ENCODE measurements at places on chromosomes 6 and 20.

DNA sequence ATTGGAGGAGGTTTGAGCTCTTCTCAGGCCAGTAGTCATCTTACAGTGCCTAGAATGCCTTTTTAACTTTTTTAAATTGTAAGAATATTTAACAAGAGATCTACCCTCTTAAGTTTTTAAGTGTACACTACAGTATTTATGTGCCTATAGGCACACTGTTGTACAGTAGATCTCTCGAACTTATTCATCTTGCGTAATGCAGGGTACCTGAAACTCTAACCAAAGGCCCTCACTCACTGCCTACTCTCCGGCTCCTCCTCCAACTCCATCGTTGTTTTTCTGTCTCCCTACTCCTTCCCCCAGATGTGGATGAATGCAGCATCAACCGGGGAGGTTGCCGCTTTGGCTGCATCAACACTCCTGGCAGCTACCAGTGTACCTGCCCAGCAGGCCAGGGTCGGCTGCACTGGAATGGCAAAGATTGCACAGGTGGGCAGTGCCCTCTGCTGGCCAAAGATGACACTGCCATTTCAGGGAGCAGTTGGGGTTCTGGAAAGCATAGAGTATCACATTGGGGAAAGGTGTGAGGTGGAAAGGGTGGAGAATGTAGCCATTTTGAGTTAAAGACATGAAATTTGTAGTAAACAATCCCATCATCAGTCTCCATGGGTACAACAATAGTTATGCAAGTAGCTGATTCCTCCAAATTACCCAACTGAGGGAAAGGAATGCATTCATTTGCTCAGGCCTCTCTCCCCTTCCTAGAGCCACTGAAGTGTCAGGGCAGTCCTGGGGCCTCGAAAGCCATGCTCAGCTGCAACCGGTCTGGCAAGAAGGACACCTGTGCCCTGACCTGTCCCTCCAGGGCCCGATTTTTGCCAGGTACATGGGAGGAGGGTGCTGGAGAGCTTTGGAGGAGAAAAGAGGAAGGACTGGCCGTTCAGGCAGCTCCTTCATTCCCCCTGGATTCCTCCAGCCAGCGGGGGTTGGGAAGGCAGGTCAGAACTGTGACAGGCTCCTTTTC lies 18.4 kb upstream of the ZNF76 start:
- peak; percentile 9 for DNase-seq

GRCh38 chr20:56986931-56987720 lies 279.3 kb downstream of the BMP7 start:
- DNase-seq = no peak

DNA sequence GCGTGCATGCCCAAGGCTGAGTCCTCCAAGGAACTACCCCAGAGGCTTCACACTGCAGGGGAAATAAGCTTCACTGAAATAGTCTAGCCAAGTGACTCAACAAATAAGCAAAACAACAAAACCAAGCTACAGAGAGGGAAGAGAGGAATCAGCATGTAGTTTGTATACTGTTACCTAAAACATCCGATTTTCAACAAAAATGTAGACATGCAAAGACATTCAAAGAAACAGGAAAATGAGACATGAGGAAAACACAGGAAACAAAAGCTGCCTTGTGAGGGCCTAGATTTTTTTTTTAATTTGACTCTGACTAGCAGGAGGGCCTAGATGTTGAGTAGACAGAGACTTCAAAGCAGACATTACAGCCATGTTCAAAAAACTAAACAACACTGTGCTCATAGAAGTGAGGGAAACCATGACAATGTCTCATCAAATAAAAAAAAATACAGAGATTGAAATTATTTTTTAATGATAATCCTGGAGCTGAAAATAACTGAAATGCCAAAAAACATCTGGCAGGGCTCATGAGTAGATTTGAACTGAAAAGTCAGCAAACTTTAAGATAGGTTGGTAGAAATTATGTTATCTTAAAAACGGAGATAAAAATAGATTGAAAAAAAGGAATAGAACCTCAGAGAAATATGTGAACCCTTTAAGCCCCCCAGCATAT lies 16.4 kb upstream of the KIF25 start:
- no peak for DNase-seq

DNA sequence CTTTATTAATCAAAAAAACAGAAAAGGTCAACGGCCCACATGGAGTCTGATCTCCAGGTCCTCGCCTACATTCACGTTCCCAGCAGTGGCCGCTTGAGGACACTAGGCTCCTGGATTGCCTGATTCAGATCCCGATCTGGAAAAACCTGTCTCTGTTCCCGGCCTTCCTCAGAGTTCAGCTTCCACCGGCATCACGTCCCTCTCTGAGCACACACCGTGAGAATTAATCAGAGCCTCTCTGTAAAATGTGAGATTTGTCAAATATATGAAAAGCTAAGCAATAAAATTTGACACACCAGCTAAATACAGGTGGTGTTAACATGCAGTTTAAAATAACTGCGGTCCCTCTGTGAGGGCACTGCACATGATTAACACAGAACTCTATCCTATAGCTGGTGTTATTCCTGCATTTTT lies 122.8 kb upstream of the COL21A1 start:
- peak; percentile 75 for DNase-seq

- no peak for DNase-seq
Measured at GRCh38 chr6:75693534-75693933, 55.5 kb upstream of the MYO6 start.

DNA sequence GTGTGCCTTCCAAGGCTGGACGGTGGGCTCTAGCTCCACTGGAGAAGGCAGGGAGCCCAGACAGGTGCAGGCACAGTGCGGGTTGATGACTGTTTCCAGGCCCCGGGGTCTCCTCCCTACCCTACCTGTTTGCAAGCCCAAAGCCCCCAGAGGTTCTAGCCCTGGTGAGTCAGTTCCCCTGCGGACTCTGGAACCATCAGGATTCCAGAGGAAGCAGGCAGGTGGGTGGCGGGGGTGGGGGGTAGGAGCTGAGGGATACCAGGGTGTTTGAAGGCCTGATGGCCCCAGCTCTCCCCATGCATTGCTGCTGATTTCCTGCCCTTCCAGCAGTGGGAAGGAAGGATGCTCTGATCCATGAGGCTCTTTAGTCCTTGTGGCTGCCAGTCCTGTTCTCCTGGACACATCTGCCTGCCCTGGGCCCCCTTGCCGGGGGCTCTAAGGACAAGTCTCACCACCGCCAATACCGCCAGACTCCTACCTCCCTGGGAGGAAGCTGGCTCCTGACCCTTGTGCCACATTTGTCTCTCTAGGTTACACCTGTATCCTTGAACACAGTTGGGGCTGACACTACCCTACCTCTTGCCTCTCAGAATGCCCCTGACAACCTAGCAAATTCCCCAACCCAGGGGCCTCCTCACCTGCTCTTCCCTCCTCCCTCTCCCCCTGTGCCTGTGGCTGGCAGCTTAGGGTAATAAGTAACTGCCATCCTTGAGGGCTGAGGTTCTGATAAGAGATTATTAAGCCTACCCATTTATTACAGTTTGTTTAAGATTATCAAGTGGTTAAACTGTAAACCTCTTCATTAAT lies 21.7 kb downstream of the KCNK5 start:
- DNase-seq = no peak

GRCh38 chr6:108180266-108180665 lies 14.4 kb downstream of the NR2E1 start:
- DNase-seq = no peak

DNA sequence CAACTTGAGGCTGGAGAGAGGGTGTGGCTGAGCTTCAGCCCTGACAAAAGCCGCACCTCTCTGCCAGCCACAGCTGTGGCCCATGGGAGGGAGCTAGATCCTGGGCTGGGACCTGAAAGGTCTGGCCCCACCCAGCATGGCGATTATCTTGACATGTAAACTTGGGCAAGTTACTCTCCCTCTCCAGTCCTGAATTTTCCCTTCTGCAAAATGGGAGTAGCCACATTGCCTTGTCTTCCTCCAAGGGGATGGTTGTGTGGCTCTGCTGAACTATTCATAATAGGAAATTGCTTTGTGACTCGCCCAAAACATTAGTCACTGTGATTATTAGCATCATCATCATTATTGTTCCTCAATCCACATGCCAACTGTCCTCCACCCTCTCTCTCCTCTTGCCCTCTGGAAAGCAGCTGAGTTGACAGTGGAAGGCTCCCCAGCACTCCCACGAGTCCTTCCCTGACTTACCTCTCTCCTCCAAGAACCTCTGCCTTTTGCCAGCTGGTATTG lies 23.0 kb upstream of the RBPJL start:
- no peak for DNase-seq

DNA sequence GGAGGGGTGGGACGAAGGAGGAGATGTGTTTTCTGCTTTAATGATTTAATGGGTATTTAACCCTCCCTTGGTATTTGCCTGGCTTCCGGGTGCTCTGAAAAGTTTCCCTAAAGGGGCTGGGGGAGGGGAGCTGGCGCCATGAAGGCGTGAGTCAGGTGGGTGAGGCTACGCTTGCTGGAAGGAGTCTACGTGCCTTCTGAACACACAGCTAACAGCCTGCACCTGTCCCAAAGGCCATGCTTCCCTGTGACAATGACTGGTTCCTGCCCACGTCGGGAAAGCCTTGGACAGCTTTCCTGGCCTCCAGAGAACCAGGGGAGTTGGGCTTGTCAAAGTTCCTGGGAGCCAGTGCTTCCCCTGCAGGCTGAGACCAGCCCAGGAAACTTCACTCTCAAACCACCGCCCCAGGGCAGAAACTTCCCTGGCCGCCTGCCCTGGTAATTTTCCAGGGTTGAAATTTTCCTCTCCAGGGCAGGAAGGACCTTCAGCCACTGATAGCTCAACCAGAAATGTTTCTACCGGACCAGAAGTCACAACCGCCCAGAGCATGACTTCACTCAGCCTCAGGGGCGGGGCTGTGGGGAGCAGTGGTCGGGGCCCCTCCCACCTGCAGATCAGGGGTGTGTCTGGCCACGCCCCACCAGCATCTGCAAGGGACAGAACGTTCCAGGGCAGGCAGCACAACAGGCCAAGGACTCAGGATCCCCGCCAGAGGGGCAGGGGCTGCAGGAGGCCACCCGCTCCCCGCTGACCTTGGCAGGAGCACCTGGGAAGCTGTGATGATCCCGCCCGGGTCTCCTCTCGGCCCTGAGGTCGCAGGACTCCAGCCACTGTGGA lies 18.6 kb upstream of the SLCO4A1 start:
- DNase-seq = peak; percentile 96

- DNase-seq = no peak
Measured at GRCh38 chr6:5697508-5697907, 309.2 kb downstream of the NRN1 start.

GRCh38 chr6:107977283-107977682 lies 19.3 kb upstream of the SEC63 start:
- peak; percentile 7 for DNase-seq

DNA sequence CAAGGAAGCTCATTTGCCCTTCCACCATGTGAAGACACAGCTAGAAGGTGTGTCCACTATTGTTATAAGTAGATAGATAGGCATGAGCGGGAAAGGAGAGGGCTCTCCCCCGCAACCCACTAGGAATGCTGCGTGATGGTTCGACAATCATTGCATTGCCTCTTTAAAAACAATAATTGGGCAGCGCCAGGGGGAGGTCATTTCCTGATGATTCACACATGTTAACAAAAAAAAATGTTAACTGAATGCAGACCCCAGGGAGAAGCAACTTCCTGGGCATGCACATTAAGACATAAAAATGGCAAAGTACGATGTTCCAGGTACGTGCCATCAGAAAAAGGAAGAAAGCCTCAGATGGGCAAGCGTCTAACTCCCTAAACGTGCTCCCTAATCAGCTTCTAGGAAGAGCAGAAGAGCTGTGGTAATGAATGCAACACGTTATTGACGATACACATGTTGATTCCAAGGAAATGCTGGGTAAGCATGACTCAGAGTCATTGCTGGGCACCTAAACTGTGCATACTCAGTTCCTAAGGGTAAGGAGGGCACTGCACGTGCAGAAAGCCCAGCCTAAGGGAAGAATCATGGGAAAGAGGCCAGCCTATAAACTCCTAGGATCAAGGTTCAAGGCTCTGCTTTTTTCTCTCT lies 113.7 kb downstream of the FAM217A start:
- DNase-seq = no peak

DNA sequence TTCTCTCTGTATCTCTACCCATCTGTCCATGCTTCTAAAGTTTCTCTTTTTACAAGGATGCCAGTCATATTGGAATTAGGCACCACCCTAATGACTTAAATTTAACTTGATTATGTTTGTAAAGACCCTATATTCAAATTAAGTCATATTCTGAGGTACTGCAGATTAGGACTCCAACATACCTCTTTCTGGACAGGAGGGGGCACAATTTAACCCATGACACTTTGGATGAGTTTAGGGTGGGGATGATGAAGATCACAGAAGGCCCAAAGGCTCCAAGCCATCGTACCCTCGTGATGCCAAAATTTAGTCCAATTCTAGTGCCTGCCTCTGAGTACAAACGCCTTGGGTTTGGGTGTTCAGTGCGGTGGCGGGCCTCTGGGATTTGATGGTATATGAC lies 15.0 kb upstream of the NKX2-2 start:
- no peak for DNase-seq
